ENCODE measurements at places on chromosomes 12 and 14. TPM values are rescaled to one million over a fixed set of nuclear protein-coding genes. Genes with fewer than 3 reads are reported as not detected.

The FLRT2 gene
- 19.1 TPM for total RNA-seq

The CCDC175 gene
- not detected for total RNA-seq

The KRT73 gene
- not detected for total RNA-seq

The HELB gene
- total RNA-seq, result 6.4 TPM

The KRT3 gene
- total RNA-seq, result not detected

The FAM181A gene
- 1.1 TPM for total RNA-seq

The TSHR gene
- 0.15 TPM for total RNA-seq

The FRMD6 gene
- 19.8 TPM for total RNA-seq

The GOLGA5 gene
- total RNA-seq, result 38.7 TPM

The PLD4 gene
- 0.76 TPM for total RNA-seq

The KRT2 gene
- total RNA-seq, result not detected

The PIWIL1 gene
- total RNA-seq, result not detected

The ADAM20 gene
- 0.38 TPM for total RNA-seq

The TEX52 gene
- not detected for total RNA-seq

The KLRC4 gene
- 1.3 TPM for total RNA-seq

The C14orf39 gene
- total RNA-seq, result not detected

The IRAK3 gene
- total RNA-seq, result 18.5 TPM

The GUCY2C gene
- total RNA-seq, result not detected

The APOF gene
- total RNA-seq, result not detected

The GLS2 gene
- total RNA-seq, result 5.9 TPM

The ART4 gene
- 3.1 TPM for total RNA-seq

The FGF23 gene
- not detected for total RNA-seq

The KRT85 gene
- total RNA-seq, result not detected

The ERP27 gene
- total RNA-seq, result 16.2 TPM

The STAB2 gene
- total RNA-seq, result 2.7 TPM

The CCDC184 gene
- 0.58 TPM for total RNA-seq

The SLC39A9 gene
- total RNA-seq, result 66.4 TPM

The FAM186B gene
- 0.20 TPM for total RNA-seq

The RASAL1 gene
- total RNA-seq, result 0.17 TPM

The SMAGP gene
- 24.1 TPM for total RNA-seq

The E2F7 gene
- 1.8 TPM for total RNA-seq

The GLIPR1L1 gene
- not detected for total RNA-seq

The KLRC2 gene
- 0.79 TPM for total RNA-seq

The COX8C gene
- not detected for total RNA-seq

The BHLHE41 gene
- total RNA-seq, result 17.0 TPM

The CAPZA3 gene
- total RNA-seq, result not detected

The STXBP6 gene
- total RNA-seq, result 17.2 TPM

The SERPINA5 gene
- 1.1 TPM for total RNA-seq

The CLEC7A gene
- total RNA-seq, result 75.7 TPM

The RPL10L gene
- total RNA-seq, result not detected

The NTN4 gene
- 81.5 TPM for total RNA-seq

The OLR1 gene
- 52.2 TPM for total RNA-seq

The KIF21A gene
- 16.1 TPM for total RNA-seq

The PSMC1 gene
- 103 TPM for total RNA-seq

The DEPDC4 gene
- total RNA-seq, result 1.7 TPM

The ENO2 gene
- total RNA-seq, result 50.0 TPM

The IKZF4 gene
- 8.5 TPM for total RNA-seq
